ENCODE measurements at places on chromosomes 2 and 18. TPM values are rescaled to one million over a fixed set of nuclear protein-coding genes. Genes with fewer than 3 reads are reported as not detected.

DNA sequence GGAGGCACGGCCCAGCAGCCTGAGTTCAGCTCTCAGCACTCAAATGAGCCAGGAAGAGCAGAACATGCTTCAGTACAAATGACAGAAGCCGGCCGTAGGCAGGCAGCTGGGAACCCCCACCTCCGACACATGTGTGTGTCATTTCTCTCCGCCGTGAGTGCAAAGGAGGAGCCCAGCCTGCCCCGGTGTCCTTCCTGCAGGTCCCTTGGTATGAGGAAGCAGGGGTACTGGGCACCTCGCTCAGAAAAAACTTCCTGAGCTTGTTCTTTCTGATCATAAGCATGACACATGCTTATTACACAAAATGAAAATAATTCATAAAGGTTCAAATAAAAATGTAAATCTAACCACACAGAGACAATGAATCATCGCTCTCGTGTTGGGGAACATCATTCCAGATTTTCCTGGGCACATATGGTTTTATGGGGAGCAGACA lies 35.3 kb downstream of the KCNF1 start:
- no peak for DNase-seq

DNA sequence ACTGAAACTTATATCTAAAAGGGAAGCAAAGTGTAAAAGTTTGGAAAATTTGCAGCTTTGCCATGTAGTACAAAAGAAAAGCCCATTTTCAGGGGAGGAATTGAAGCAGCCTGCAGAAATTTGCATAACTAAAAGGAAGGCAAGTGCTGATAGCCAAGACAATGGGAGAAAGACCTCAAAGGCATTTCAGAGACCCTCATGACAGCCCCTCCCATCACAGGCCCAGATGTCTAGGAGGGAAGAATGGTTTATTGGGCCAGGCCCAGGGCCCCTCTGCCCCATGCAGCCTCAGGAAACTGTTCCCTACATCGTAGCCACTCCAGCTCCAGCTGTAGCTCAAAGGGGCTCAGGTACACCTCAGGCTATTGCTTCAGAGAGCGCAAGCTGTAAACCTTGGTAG lies 14.4 kb upstream of the WDR75 start:
- DNase-seq: no peak

DNA sequence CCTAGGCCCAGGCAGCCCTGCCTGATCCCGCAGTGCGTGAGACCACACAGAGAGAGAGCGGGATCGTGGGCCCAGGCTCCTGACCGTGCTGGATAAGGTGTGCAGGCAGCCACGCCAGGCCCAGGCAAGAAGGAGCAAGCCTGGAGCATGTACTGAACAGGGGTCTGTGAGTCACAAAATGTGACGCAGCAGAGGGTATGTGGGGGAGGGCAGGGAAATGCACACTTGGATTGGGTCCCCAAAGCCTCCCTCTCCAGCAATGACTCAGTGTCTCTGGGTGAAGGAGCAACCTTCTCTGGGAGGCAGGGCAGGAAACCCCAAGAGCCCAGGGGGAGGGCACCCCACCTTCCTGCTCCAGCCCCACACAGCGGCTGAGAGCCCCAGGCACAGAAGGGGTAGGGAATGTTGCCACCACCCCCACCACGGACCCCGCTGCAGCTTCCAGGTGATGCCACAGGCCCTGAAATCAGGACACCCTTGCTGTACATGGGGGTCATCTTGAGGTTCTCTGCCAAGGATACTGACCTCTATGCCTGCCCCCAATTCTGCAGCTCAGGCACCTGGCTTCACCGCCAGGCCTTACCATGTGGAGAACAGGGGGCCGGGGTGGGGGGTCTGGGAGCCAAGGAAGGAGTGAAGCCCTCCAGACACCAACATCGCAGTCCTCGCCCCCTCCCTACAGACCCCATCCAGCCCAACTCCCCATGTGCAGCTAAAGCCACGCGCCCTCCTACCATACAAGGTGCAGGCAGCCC lies 1.3 kb upstream of the GPC1 start:
- no peak for DNase-seq

DNA sequence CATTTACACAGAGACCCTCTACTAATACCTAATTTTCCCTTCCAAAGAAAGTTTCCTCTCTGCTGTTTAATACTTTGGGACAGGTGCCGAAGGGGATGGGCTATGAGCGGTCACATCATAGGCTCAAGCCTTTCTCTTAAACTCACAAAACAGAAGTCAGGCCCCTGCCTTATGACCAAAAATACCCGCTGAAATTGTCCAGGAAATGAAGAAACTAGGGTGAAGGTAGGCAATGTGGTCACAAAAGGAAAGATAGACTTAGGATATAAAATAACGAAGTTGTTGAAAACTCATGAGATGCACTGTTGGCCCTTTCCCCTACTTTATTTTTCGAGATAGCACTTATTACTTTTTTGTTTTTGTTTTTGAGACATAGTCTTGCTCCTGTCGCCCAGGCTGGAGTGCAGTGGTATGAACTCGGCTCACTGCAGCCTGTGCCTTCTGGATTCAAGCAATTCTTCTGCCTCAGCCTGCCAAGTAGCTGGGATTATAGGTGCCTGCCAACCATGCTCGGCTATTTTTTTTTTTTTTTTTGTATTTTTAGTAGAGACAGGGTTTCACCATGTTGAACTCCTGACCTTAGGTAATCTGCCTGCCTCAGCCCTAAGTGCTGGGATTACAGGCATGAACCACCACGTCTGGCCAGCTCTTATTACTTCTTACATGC lies 16.3 kb downstream of the SLC8A1 start:
- DNase-seq: no peak

- no peak for DNase-seq
Observed at GRCh38 chr2:192016265-192016664, 169.4 kb upstream of the CAVIN2 start.

GRCh38 chr2:133213651-133214050 lies 354.6 kb downstream of the NCKAP5 start:
- no peak for DNase-seq

The CNDP1 gene
- not detected for total RNA-seq

The PCARE gene
- total RNA-seq: not detected

The CCDC141 gene
- 3.1 TPM for total RNA-seq

The CARF gene
- total RNA-seq: 2.4 TPM

The CD8B2 gene
- 0.19 TPM for total RNA-seq
